ENCODE measurements at places on chromosomes 12 and 14.

DNA sequence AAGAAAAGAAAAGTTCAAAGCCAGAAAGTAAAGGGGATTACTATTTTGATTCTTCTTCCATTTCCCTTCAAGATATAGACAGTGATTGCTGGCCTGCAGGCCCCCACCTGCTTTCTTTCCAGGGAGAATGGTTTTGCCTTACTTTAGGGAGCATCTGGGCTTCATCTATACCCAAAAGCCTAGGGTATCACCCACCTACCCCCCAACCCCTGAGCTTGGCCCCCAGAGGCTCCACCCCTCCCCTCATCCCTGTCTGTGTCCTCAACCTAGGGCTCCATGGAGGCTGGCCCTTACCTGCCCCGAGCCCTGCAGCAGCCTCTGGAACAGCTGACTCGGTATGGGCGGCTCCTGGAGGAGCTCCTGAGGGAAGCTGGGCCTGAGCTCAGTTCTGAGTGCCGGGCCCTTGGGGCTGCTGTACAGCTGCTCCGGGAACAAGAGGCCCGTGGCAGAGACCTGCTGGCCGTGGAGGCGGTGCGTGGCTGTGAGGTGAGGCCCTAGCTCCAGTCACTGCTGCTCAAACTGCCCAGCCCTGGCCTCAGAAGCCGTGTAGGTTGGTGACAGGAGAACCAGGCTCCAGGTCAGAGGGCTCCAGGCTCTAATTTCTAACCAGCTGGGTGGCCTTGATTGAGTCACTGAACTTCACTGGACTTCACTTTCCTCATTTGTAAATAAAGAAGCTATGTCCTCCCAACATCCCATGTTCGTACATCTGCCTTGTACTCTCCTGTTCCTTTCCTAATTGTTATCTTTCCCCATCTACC is 13.6 kb downstream of the ARHGEF40 start:
- DNase-seq: no peak

- no peak for DNase-seq
Observed at GRCh38 chr12:127966331-127966730, 300.6 kb upstream of the TMEM132C start.

DNA sequence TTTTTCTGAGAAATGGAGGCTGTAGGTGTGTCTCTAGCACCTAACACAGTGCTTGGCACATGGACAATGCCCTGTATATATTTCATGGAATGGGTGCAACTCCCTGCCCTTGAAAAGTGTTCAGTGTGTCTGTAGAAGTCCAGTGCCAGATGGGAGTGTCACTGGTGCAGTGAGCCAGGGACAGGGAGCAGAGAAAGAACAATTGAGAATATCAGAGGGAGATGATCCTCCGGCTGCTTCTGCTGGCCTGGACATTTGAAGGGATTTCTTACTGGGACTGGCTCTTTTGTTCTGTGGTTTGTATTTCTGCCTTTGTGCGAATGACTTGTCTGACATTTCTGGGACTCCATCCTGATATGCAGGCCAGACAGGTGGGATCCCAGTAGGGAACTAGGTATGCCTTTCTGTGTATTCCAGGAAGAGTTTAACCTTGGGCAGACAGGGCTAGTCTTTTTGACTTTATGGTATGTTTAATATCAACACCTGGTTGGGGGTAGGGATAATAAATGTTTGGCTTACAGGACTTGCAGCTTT is 328.0 kb downstream of the NRXN3 start:
- DNase-seq: no peak

- peak; percentile 42 for DNase-seq
Observed at GRCh38 chr14:27386391-27386790, 788.6 kb upstream of the NOVA1 start.

DNA sequence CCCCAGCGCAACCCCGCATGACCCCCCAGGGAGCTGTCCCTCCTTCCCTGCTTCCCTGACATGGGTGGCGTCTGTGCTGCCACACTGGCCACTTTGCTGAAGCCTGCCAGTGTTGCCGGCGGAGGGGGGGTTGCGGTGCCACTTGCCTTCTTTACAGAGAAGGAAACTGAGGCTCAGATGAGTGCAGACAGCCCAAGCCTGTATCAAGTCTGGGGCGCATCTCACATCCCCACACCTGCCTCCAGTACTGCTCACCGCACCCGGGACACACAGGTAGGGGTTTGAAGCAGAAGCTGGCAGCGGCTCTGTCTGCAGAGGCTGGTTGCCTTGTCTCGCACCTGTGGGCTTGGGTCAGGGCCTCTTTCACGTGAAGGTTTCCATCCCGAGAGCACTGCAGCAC is 104.7 kb upstream of the RTL1 start:
- DNase-seq: no peak

GRCh38 chr14:37622231-37622923 is 26.9 kb downstream of the TTC6 start:
- DNase-seq: peak; percentile 41

GRCh38 chr12:68180792-68181744 is 21.5 kb upstream of the IFNG start:
- no peak for DNase-seq

DNA sequence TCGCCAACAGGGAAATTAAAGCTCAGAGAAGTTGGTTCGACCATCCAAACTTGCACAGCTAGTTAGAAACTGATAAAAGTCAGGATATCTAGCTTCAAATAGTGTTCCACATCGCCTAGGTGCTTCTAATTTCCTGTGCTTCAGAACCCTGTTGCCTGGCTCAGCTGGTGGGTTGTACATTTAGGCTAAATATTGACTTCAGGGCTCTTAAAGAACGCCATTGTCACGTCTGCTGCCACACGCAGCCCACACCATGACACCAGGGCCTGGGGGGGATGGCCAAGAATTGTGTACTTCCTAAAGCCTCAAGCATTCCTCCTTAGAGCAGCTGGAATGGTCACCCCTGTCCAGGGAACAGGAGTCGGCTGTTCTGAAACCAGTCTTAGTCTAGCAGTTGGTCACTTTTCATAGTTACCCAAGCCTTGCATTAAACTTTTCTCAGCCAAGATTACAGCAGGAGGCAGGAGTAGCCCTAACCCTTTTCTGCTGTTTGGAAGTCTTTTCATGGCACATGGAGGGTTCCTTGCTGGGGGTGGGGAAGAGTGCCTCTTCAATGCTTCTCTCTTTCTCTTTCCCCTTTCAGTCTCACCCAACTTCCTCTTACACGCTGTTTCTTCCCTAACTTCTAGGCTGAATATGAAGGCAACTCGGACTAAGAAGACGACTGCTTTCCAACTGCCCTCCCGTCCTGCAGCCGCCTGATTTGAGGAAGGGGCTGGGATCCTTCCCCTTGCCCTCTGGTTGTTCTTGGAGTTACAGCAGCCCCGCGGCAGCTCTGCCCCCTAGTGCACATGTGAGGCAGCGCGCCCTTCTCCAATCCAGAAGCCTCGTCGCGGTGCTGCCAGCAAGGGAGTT is 17.1 kb downstream of the FOS start:
- peak; percentile 59 for DNase-seq

GRCh38 chr14:24734917-24735500 is 101.0 kb upstream of the GZMB start:
- peak; percentile 57 for DNase-seq

DNA sequence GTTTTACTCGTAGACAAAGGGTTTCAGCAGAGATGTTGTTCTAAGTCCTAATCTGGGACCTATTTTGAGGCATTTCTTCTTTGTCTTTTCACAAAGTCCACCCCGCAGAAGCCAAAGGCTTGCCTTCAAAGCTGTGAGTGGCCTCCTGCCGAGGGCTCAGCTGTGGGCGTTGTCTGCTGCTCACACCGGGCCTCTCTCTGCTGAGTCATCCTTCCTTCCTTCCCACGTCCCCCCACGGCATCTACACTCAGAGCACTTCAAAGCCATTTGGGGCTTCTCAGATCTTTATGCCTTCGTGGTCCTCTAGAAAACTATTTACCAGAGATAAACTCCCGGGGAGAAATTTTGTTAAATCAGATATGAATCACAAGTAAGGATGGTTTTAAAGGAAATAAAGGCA is 115.9 kb upstream of the TMPO start:
- DNase-seq: peak; percentile 83

- no peak for DNase-seq
Observed at GRCh38 chr14:34538871-34539406, 562 bp downstream of the EAPP start.

GRCh38 chr12:11621797-11622423 is 27.6 kb upstream of the ETV6 start:
- peak; percentile 44 for DNase-seq

DNA sequence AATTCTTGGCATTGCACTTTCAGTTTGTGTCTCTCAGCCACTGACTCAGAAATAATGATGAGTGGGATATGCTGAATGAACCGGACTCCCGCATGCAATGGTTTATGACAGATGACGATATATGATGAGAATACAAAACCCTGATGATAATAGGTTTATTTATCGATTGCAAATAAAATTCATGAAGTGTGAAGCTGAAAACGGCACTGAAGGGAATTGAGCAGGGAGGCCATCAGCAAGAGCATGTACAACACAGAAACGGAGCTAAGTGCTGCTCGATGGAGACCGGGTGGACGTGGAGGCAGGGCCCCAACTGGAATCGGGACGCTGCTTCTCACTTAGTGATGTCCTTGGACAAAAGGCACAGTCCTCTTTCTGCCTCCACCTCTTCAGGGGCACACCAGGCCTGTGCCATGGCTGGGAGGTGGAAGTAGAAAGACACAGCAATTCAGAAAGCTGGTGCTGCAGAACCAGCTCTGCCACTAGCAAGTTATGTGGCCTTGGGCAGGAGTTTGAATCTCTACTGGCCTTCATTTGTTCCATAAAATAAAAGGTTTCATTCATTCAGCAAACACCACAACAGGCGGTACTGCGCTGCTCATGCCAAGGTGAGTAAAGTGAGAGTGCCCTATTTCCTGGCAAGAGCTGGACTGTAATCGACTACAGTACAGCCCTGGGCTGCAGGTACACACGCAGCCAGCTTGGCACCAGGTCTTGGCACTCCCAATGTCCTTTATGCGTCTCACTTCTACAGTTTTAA is 117.0 kb downstream of the EGLN3 start:
- DNase-seq: no peak

DNA sequence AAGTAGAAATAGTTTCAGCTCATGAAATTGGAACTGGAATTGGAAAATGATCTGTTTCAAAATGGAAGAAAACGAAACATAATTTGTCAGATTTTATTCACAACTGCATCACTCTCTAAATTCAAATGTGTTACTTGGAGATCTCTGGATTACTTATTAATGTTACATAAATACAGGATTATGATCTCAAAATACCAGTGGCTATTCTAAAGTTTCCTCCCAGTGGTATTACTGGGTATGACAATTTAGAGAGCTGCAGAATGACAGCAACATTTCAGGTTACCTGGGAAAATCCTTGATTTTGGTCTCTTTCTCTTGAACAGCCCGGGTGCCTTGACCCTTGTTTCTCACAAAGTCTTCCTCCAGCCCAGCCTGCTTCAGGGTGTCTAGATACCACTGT is 14.2 kb downstream of the FAM161B start:
- DNase-seq: peak; percentile 8

DNA sequence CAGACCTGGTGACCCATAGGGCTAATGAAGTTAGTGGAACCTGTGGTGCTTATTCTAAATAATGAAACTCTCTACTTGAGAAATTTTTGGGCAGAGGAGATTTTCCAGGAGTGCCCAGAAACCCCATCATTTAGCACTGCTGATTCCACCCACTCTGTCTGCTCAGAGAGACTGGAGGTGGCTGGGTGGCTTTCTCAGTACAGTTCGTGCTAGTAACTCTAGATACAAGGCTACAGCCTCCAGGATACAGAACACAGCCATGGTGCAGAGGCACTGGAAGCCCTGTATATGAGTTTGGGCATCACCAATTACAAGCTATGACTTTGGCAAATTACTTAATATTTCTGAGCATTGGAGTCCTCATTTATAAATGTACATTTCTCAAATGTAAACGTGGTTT is 32.4 kb downstream of the CCDC177 start:
- DNase-seq: no peak

DNA sequence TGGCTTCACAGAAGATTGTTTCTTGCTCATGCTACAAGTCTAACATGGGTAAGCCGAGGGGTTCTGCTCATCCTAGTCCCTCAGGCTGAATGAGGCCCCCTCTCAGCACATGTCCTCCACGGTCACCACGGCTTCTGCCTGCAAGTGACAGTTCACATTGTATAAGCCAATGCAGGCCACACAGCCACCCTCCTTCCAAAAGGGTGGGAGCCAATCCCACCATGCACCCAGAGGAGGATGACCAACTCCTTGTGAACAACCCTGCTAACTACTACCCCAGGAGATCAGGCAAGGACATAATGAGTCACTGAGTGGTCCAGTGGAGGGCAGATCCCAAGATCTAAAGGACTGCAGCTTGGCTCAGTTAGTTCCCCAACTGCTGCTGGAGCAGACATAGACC is 6.1 kb downstream of the SPRING1 start:
- DNase-seq: no peak

- peak; percentile 67 for DNase-seq
Observed at GRCh38 chr14:72686101-72686500, 207.8 kb downstream of the DPF3 start.

- DNase-seq: peak; percentile 94
Observed at GRCh38 chr12:59041241-59042121, 121.2 kb upstream of the LRIG3 start.

GRCh38 chr14:90624732-90625400 is 191.4 kb downstream of the TTC7B start:
- DNase-seq: peak; percentile 45

DNA sequence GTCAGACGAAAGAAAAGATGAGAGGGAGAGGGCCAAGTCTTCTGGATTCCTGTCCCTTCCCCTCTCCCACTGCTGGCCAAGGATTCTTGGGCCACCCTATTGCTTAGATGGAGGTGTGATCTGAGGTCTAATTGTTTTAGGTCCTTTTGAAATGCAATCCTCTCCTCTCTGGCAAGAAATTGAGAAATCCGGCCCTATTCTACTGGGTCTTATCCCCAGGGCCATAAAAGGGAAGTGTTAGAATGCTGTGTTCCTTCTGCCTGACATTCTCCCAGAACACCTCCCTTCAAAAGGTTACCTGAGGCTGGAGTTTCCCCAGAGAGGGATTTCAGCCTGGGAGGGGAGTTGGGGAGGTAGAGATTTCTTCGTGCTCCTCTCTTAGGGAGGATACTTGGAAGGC is 4.4 kb downstream of the WNT5B start:
- no peak for DNase-seq

GRCh38 chr12:22625762-22626294 is 857 bp downstream of the ETNK1 start:
- peak; percentile 31 for DNase-seq

- no peak for DNase-seq
Observed at GRCh38 chr12:67832155-67832554, 157.1 kb upstream of the IFNG-AS1 start.

DNA sequence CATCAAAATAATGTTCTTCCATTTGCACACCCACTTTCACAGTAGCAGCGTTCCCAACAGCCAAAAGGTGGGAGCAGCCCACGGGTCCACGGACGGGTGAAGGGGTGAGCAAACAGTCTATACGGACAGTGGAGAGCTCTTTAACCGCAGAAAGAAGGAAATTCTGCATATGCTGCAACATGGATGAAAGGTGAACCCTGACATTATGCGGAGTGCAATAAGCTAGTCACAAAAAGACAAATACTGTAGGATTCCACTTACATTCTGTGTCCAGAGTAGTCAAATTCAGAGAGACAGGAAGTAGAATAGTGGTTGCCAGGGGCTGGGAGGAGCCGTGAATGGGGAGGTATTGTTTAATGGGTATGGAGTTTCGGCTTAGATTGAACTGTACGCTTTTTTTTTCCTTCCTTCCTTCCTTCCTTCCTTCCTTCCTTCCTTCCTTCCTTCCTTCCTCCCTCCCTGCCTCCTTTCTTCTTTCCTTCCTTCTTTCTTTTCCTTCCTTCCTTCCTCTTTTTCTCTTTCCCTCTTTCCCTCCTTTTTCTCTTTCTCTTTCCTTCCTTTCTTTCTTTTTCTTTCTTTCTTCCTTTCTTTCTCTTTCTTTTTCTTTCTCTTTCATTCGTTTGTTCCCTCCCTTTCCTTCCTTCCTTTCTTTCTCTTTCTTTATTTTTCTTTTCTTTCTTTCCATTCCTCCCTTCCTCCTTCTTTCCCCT is 15.8 kb upstream of the ANKRD9 start:
- peak; percentile 75 for DNase-seq
